Endothelial cell of umbilical vein (primary cell): ENCODE measurements at places on chromosomes 11 and 22. TPM values are rescaled to one million over a fixed set of nuclear protein-coding genes. Genes with fewer than 3 reads are reported as not detected.

DNA sequence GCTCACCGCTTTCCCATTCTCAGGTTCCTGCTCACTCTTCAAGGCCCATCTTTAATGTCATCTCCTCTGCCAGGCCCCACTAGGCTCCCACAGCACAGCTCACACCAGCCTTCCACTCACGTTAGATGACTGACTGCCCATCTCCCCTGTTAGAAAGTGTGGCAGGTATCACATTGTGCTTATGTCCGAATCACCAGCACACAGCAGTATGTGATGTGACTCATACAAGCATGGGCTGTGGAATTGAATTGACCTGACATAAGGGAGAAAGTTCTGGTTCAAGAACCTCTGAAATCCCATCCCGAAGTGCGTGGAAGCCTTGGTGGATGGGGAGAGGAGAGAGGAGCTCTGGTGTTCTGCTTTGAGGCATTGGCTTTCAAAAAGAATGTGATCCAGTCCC, 6.5 kb downstream of the VSTM5 start:
- no peak overlapping the region for H3K4me3 ChIP-seq
- H3K27ac ChIP-seq, result no peak overlapping the region
- no peaks in the 10 kb centered on the region for H3K36me3 ChIP-seq
- no peaks in the 10 kb centered on the region for H3K4me1 ChIP-seq
- H3K27me3 ChIP-seq, result no peaks in the 10 kb centered on the region
- no peak for DNase-seq

IL10RA gene
- total RNA-seq, result 0.14 TPM in 1 of 2 replicates, not detected in the other

DNA sequence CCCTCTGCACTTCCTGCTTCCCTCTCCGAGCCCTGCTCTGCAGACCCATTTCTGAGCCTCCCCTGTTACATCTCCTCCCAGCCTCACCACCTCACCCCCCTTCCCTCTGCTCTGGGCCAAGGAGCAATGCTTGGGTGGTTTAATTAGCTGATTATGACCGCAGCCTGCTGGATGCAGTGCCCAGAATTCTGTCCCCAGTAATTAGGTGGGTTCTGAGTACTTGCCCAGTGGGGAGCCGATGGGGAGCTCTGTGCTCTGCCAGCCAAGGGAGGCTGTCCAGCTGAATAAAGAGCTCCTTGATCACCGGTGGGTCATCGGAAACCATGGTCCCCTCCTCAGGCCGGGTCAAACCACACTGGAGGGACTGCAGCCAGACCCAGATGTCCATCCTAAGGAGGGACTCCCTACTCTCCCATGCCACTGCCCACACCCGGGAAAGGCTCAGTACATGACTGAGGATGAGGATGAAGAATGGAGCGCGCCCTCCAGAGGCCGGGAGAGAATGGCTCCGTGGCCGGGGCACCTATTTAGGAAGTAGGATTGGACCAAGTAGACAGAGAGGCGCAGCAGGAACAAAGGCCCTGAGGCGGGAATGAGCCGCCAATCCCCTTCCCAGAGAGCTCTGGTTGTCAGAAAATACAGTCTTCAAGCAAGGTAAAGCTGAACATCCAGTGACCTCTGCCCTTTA, 9.1 kb downstream of the ARRB1 start:
- no peak for DNase-seq
- peaks cover 69% of the 10 kb centered on the region for H3K4me1 ChIP-seq
- H3K27me3 ChIP-seq, result no peaks in the 10 kb centered on the region
- no peak overlapping the region for H3K27ac ChIP-seq
- no peak overlapping the region for H3K4me3 ChIP-seq
- no peaks in the 10 kb centered on the region for H3K36me3 ChIP-seq

GRCh38 chr11:44470854-44471253, 94.6 kb upstream of the CD82 start:
- DNase-seq, result no peak
- H3K4me1 ChIP-seq, result no peaks in the 10 kb centered on the region
- no peak overlapping the region for H3K27ac ChIP-seq
- H3K4me3 ChIP-seq, result no peak overlapping the region
- H3K27me3 ChIP-seq, result peaks cover 14% of the 10 kb centered on the region

GRCh38 chr22:37282385-37282677, at the start of gene CYTH4:
Gene CYTH4, plus strand, starts transcription at chr22:37282508. Its CDS starts 62 bp downstream, at chr22:37282570.
- H3K4me1 ChIP-seq, result peaks cover 10% of the 10 kb centered on the region
- no peaks in the 10 kb centered on the region for H3K27me3 ChIP-seq
- H3K27ac ChIP-seq, result no peak within 1 kb of the TSS
- H3K36me3 ChIP-seq, result no peaks in the 10 kb centered on the region

- DNase-seq, result no peak
- peaks cover 12% of the 10 kb centered on the region for H3K27me3 ChIP-seq
- no peak overlapping the region for H3K4me3 ChIP-seq
- H3K27ac ChIP-seq, result no peak overlapping the region
Measured at GRCh38 chr11:8243458-8243857, 20.2 kb downstream of the LMO1 start.

DNA sequence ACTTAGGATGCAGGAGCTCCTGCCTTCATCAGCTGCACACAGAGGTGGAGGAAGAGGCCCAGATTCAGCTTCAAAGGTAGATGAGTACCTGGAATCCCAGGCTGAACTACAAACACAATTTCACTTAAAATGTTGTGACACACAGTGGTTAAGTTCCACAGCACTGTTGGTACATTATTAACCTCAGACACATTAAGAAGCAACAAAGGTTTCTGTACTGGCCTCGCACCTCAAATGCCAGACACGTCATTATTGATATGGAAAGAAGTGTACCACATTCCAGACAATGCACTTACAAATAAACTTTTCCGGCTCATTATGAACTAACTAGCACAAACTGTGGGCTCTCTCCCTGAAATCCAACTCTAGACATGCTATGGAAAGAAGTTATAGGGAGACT, 34.6 kb downstream of the PRDM10 start:
- H3K4me1 ChIP-seq, result peaks cover 3% of the 10 kb centered on the region
- DNase-seq, result no peak
- H3K4me3 ChIP-seq, result no peak overlapping the region
- no peaks in the 10 kb centered on the region for H3K36me3 ChIP-seq
- H3K27me3 ChIP-seq, result no peaks in the 10 kb centered on the region

- H3K27ac ChIP-seq, result no peak overlapping the region
- no peak overlapping the region for H3K4me3 ChIP-seq
- peaks cover 6% of the 10 kb centered on the region for H3K4me1 ChIP-seq
- H3K36me3 ChIP-seq, result no peaks in the 10 kb centered on the region
- DNase-seq, result no peak
Measured at GRCh38 chr22:38859581-38860282, 12.3 kb downstream of the CBX6 start.

- no peak overlapping the region for H3K27ac ChIP-seq
- no peak for DNase-seq
- no peaks in the 10 kb centered on the region for H3K27me3 ChIP-seq
- no peaks in the 10 kb centered on the region for H3K4me1 ChIP-seq
- H3K4me3 ChIP-seq, result no peak overlapping the region
Measured at GRCh38 chr11:126407101-126407521, 51.6 kb downstream of the ST3GAL4 start.

GRCh38 chr11:9717719-9718118, 53.8 kb downstream of the SWAP70 start:
- DNase-seq, result peak; percentile 35
- peak overlapping the region; percentile 94 for H3K27ac ChIP-seq
- no peaks in the 10 kb centered on the region for H3K27me3 ChIP-seq
- H3K36me3 ChIP-seq, result no peaks in the 10 kb centered on the region

- no peak overlapping the region for H3K4me3 ChIP-seq
- no peak overlapping the region for H3K27ac ChIP-seq
- DNase-seq, result no peak
- H3K27me3 ChIP-seq, result no peaks in the 10 kb centered on the region
- H3K36me3 ChIP-seq, result no peaks in the 10 kb centered on the region
Measured at GRCh38 chr11:119888119-119888518, 159.1 kb upstream of the NECTIN1 start.

DNA sequence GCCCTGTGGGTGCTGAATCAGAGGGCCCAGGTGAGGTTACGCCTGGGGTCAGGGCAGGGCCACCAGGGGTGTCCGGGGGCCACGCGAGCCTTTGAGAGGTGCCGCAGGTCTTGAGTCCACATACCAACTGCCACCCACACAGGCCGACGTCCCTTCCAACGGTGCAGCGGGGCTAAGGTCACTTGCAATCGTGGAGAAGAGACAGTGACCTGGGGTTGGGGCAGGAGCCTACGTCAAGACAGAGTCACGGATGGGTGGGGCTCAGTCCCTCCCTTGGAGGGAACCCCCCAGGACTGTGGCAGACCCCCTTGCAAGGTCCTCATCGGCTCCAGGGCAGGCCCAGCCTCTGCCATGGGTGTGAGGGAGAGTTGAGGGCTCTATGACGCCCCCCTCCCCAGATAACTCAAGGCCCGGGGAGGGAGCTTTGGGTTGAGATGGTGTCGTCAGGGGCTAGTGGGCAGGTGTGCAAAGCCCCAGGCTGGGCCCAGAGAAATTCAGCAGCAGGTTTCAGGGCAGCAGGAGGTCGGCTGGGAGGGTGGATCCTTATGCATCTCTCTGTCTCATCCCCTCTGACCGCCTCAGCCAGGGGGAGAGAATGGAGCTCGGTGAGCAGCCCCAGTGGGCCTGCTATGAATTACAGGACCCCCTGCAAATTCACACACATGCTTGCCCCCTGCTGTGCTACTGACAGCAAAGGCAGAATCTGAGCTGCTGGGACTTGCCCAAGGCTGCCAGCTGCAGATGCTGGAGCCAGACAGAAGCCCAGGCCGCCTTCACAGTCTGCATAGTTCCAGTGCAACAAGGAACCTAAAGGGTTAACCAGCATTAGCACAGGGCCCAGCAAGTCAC, 60.0 kb downstream of the MYEOV start:
- H3K4me1 ChIP-seq, result peaks cover 47% of the 10 kb centered on the region
- DNase-seq, result no peak
- H3K27me3 ChIP-seq, result no peaks in the 10 kb centered on the region
- H3K27ac ChIP-seq, result peak overlapping the region; percentile 90
- no peak overlapping the region for H3K4me3 ChIP-seq
- no peaks in the 10 kb centered on the region for H3K36me3 ChIP-seq

LGALS12 gene
- not detected in 2 replicates for total RNA-seq

HMBS gene
- total RNA-seq, result 13.5 and 16.1 TPM in 2 replicates

GRCh38 chr11:428295-428694, 13.5 kb upstream of the SIGIRR start:
- H3K27ac ChIP-seq, result no peak overlapping the region
- H3K36me3 ChIP-seq, result no peaks in the 10 kb centered on the region
- no peaks in the 10 kb centered on the region for H3K4me1 ChIP-seq
- peaks cover 14% of the 10 kb centered on the region for H3K27me3 ChIP-seq
- no peak overlapping the region for H3K4me3 ChIP-seq

DCHS1 gene
- total RNA-seq, result 73.0 and 73.1 TPM in 2 replicates

GRCh38 chr22:41949297-41949965, 2.5 kb upstream of the CENPM start:
- no peaks in the 10 kb centered on the region for H3K27me3 ChIP-seq
- peaks cover 19% of the 10 kb centered on the region for H3K4me1 ChIP-seq
- H3K4me3 ChIP-seq, result no peak overlapping the region
- H3K36me3 ChIP-seq, result no peaks in the 10 kb centered on the region
- no peak for DNase-seq

CXCR5 gene
- total RNA-seq, result not detected in 2 replicates

GRCh38 chr11:57322256-57323166, 2.2 kb downstream of the TNKS1BP1 start:
- H3K4me3 ChIP-seq, result no peak overlapping the region
- H3K27me3 ChIP-seq, result no peaks in the 10 kb centered on the region
- peak; percentile 84 for DNase-seq
- peaks cover 22% of the 10 kb centered on the region for H3K36me3 ChIP-seq
- peak overlapping the region; percentile 29 for H3K27ac ChIP-seq

DNA sequence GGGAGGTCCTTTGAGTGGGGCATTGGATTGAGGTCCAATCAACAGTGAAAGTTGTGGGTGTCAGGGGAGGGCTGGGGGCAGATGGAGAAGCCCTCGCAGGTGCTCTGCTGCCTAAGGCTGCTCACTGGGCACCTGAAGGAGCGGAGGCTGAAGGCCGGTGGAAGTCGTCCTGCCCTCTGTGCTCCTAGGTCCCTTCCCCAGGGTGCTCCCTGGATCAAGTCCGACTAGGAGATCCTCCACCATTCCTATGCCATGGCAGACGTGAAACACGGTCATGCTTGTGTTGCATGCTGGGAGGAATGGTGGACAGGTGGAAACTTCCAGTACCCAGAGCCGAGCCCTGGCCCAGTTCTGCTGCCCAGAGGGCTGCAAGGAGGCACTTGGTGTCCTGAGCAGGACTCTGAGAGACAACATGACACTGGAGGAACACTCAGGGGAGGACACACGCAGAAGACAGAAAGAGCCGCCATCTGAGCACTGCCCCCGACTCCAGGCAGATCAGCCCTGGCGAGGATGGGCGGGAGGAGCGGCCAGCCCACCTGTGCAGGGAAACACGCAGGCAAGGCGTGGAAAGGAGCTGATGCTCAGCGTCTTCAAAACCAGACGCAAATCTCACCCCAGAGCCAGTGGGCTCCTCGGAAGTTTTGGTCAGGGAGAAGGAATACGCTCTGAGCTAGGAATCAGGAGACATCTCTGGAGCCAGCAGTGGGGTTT, 786.8 kb downstream of the BRD1 start:
- H3K4me3 ChIP-seq, result no peak overlapping the region
- no peak overlapping the region for H3K27ac ChIP-seq
- no peak for DNase-seq
- no peaks in the 10 kb centered on the region for H3K36me3 ChIP-seq

DNA sequence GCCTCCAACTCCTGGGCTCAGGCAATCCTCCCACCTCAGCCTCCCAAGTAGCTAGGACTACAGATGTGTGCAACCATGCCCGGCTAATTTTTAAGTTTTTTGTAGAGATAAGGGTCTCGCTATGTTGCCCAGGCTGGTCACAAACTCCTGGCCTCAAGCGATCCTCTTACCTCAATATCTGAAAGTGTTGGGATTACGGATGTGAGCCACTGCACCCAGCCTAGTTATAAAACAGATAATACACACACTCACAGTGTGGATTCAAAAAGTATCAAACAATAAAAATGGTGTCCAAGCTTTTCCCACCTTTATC, 377 bp upstream of the CCDC188 start:
- H3K27ac ChIP-seq, result no peak overlapping the region
- no peak overlapping the region for H3K4me3 ChIP-seq
- peaks cover 5% of the 10 kb centered on the region for H3K4me1 ChIP-seq
- no peaks in the 10 kb centered on the region for H3K27me3 ChIP-seq

IFITM10 gene
- total RNA-seq, result 0.62 and 0.66 TPM in 2 replicates

C11orf65 gene
- not detected in 2 replicates for total RNA-seq

GRCh38 chr11:121105481-121106195, 4.6 kb downstream of the TECTA start:
- H3K36me3 ChIP-seq, result no peaks in the 10 kb centered on the region
- no peak for DNase-seq
- no peaks in the 10 kb centered on the region for H3K27me3 ChIP-seq
- H3K27ac ChIP-seq, result no peak overlapping the region
- H3K4me3 ChIP-seq, result no peak overlapping the region

PKP3 gene
- 0.27 and 0.30 TPM in 2 replicates for total RNA-seq

GRCh38 chr22:37491106-37491505, 4.9 kb upstream of the MFNG start:
- peaks cover 11% of the 10 kb centered on the region for H3K4me1 ChIP-seq
- no peak overlapping the region for H3K4me3 ChIP-seq
- DNase-seq, result no peak
- H3K27ac ChIP-seq, result no peak overlapping the region
- no peaks in the 10 kb centered on the region for H3K27me3 ChIP-seq

DNA sequence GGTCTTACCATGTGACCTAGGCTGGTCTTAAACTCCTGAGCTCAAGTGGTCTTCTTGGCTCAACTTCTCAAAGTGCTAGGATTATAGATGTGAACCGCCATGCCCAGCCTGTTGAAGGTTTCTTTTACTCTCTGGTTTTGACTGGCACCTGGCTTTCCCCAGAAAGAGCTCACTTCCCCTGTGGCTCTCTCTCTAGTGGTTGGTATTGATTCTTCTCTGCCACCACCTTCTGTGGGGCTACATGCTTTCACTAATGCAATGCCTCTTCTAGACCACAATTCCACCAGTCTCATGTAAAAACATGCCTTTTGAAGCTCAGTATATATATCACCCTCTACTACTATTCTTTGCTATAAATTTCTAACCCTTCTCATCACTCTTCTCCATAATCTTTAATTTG, 67.2 kb downstream of the CCDC83 start:
- no peak overlapping the region for H3K4me3 ChIP-seq
- peaks cover 23% of the 10 kb centered on the region for H3K27me3 ChIP-seq
- H3K4me1 ChIP-seq, result no peaks in the 10 kb centered on the region
- H3K36me3 ChIP-seq, result no peaks in the 10 kb centered on the region
- H3K27ac ChIP-seq, result no peak overlapping the region
